ENCODE measurements at places on chromosomes 2 and 18.

DNA sequence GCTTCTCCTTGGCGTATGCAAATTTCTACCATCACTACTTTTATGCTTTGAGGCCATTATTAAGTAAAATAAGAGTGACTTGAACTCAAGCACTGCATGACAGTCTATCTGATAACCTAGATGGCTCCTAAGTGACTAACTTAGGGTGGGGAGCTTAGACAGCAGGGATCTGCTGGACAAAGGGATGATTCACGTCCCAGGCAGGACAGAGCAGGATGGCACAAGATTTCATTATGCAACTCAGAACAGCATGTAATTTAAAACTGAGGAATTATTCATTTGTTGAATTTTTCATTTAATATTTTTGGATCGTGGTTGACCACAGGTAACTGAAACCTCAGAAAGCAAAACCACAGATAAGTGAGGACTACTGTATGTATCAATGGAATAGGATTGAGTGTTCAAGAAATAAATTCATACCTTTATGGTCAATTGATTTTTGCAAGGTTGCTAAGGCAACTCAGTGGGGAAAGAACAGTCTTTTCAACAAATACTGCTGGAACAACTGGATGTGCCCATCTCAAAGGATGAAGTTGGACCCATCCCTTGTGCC lies 115.3 kb downstream of the MBD2 start:
- no peak for DNase-seq

GRCh38 chr2:44679584-44679983 lies 261.9 kb upstream of the SIX3 start:
- no peak for DNase-seq

- DNase-seq = no peak
Measured at GRCh38 chr2:200665626-200666453, 80.0 kb downstream of the AOX1 start.

DNA sequence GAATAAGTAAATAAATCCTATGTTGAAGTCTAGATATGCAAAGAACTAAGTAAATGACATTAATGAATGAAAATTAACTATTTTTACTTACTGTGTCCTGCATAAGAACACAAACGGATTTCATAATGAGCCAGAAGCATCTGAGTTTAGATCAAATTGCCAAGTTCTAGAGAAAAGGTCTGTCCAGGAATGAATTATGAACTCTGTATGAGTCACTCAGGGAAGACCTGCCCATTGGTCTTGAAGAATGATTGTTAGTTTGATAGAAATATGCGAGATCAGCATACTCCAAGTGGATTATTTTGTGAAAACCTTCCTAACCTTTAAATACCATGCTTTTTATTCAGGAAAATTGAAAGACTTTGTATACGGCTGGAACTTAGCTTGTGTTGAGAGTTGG lies 189.5 kb downstream of the DOK6 start:
- DNase-seq = no peak

DNA sequence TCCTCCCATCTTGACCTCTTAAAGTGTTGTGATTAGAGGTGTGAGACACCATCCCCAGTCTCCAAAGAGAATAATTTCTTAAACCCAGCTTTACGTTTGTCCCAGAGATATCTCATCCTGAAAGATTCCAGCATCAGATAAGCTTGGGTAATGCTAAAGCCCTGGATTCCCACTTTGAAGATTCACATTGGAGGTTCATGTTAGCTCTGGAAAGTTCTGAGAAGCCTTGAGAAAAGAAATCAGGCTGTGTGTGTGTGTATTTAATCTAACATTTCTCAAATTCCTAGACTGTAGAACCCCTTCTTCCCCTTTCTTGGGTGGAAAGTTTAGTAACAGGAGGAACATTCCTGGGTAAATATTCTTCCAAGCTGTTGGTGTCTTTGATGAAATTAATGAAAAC lies 18.0 kb downstream of the ZNF532 start:
- no peak for DNase-seq

DNA sequence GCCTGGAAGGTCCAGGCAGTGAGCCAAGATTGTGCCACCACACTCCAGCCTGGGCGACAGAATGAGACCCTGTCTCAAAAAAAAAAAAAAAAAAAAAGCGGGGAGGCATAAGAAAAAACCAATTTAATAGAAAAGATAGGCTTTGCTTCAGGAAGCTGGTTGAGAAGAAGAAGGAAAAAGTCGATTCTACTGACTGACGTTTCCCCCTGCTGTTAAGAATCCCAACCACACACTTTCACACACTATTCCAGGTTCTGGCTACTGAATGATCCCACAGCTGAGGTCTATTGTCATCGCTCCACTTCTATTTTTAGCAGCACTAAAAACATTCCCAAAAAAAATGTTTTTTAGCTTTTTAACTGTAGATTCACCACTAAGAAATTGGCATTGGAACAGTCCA lies 6.7 kb upstream of the CHCHD5 start:
- no peak for DNase-seq

DNA sequence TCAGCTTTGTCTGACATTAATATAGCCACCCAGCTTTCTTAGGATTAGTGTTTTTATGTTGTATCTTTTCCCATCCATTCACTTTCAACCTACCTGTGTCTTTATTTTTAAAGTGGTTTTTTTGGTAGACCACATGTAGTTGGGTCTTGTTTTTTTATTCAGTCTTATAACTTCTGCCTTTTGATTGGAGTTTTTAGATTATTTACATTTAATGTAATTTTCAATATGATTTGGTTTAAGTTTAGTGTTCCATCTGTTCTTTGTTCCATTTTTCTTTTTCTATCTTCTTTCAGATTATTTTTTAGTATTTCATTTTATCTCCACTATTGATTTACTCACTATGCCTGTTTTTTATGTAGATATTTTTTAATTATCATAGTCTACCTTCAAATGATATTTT lies 13.1 kb upstream of the MSTN start:
- no peak for DNase-seq

- DNase-seq = no peak
Measured at GRCh38 chr2:141610564-141611175, 520.1 kb downstream of the LRP1B start.

DNA sequence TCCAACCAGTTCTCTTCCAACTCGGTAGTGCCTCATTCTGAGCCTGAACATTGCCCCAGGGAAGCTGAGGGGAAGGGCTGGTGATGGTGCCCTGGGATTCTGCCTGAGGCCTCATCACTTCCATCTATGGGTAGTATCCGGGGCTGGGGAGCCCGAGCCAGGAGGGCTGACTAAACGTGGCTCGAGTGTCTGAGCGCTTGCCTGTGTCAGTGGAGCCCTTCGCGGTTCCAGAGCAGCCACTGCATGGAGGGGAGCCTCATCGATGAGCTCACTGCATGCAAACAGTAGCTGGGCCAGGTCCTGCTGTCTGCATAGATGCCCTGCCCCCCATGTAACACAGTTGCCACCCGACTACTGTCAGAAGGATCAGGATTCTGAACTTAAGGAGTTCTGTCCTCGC lies 129.3 kb downstream of the GLI2 start:
- no peak for DNase-seq

DNA sequence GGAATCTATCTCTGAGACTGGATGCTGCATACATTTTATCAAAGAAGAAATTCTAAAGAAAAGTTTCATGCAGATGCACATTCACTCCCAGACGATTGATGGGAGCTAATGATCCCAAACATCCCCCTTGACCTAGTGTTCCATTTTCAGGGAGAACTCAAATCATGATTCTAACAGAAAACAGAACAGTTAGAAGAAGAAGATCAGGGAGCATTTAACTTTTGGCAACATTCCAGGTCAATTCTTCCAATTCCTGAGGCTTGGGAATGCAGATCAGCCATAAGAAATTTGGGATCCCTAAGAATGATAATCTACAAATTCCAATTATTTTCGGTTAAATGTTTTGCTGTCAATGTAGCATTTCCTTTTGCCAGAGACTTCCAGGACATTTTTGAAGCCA lies 96.6 kb downstream of the CPO start:
- no peak for DNase-seq

- no peak for DNase-seq
Measured at GRCh38 chr2:111227716-111228141, 107.0 kb downstream of the BCL2L11 start.

DNA sequence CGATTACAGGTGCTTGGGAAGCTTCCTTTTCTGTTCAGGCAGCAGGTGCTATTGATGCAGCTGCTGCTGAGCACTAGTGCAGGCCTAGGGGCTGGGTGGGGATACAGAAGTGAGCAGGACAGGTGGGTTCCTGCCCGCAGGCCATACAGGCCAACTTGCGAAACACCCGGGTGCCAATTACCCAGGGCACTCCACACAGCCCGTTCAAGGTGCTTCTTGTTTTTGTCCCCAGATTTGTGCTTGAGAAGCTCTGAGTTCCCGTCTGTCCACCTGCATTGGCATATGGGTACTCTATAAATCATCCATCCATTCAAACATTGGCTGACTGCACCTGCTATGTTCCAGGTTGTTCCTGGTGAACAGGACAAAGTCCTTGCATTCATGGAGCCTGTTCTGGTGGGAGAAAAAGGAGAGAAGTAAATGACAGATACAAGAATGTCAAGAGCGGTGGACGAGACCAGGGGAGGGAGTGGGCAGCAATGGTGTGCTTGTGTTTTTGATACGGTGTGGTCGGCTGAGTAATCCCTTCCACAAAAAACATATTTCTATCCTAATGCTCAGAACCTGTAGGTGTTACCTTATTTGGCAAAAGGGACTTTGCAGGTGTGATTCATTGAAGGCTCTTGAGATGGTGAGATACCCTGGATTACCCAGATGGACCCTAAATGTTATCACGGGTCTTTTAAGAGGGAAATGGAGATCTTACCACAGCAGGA lies 31.4 kb downstream of the SH3BP4 start:
- DNase-seq = no peak

DNA sequence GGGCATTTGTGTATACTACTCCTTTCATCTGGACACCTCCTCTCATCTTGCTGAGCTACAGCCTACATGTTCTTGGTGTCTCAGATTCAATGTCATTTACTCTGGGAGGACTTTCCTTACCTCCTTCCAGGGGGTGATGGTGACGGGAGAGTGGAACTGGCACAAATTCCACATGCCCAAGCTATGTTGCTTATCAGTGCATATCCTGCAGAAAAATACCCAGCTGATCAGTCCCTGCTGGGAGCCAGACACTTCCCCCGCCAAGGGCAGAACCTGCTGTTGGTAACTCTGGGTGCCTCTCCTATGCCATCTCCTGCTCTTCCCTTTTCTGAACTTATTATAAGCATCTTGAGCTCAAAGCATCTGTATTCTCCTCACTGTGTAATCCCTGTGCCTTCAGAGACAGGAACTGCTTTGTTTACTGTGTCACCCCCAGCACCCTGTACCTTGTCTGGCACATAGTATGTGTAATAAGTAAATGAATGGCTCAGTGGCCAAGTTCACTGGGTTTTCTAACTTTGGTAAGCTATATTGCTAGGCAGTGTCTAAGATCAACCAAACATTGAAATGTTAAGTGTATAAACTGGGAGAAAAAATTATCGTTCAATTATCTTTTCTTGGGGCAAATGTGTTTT lies 87.7 kb upstream of the LPIN2 start:
- no peak for DNase-seq

- DNase-seq = no peak
Measured at GRCh38 chr2:7346336-7346735, 429.1 kb downstream of the RNF144A start.

DNA sequence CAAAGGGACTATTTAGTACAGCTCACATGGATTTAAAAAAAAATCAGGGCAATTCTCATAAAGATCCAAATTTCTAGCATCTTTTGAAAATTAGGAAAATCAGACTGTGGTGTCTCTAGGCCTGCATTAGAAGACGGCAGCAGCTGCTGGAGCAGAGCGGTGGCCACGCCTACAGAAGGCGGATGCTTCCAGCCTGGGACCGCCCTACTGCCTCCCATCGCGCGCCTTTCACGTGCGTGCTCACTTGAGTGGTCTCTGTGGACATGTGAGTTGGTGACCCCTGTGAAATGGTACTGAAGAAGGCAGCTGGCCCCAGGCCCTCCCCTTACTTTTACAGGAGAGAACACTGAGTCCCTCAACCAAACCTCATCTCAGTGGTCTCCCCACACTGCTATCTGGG lies 15.2 kb upstream of the ZFP36L2 start:
- DNase-seq = no peak

All from activated CD8-positive, alpha-beta memory T cell treated with anti-CD3 and anti-CD28 coated beads for 48 hours (primary cell).